ENCODE measurements at places on chromosomes 1 and 21. TPM values are rescaled to one million over a fixed set of nuclear protein-coding genes. Genes with fewer than 3 reads are reported as not detected.

Gene CHODL
- total RNA-seq, result not detected

Gene SH2D1B
- not detected for total RNA-seq

Gene SPRR2G
- total RNA-seq, result not detected

Gene MINDY1
- 13.8 TPM for total RNA-seq

Gene BTBD8
- total RNA-seq, result 3.3 TPM
